RPMI7951 (cell line): ENCODE measurements at places on chromosomes 2 and 18. TPM values are rescaled to one million over a fixed set of nuclear protein-coding genes. Genes with fewer than 3 reads are reported as not detected.

- DNase-seq: no peak
Observed at GRCh38 chr2:54512183-54512582, 56.1 kb downstream of the SPTBN1 start.

DNA sequence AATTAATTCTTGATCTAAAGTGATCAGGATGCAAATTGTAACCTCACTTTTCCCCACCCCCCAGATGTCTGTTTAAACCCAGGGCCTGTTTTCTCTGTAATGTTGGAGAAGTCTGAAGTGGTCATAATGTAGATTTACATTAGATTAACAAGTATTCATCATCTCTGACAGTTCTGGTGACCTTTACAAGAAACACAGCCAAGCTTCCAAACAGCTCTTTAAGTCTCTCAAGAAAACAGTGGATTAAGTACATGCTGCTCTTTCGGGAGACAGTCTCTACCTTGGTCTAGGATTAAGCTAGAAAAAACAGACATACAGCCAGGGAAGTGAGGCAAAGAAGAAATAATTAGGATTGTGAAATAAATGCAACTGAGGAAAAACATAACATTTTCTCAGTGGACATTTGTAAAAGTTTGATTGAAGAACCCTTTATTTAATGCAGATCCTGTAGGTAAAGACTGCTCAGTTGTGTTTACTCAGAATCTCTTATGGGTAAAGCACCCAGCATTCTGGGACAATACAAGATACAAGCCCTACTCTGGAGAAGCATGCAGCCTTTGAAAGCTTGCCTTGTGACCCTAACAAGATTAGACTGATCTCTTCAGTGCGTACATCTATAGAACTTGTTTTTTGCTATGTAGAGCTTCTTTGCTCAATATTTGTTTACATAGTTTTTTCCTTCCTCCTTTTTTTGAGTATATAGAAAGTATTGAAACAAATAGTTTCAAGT, 203.9 kb downstream of the PHLPP1 start:
- DNase-seq: no peak

DNA sequence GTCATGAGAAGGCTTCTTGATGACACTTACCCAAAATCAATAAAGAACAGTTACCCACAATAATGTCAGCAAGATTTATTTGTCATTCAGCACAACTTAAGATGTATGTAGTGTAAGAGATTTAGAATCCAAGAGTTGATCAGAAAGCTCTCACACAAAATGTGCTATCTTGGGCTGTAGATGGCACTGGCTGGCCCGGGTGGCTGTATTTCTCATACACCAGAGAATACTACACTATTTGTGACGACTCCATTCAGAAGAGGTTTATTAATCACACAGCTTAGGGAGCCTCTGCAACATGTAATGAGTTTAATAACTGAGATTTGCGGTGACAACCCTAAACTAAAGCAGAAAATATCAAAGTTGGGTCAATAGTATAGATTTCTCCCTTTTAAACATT, 530.4 kb upstream of the KLHL29 start:
- DNase-seq: no peak

GRCh38 chr2:24917086-24917485, 3.0 kb downstream of the ADCY3 start:
- DNase-seq: peak; percentile 85

DNA sequence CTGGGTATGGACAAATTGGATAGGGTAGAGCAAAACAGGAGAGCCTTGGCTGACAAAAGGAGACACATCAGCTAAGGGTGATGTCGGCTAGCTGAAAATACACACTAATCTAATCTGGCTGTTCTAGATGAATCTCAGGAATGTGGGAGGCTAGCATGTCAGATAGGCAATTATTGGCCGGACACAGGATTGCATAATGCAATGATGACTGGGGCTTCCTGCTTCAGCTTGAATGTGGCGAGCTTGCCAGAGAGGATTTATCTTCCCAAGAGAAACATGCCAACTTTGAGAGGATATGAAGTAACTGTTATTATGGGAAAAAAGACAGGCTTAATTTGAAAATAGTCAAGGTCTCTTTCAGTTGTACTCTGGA, 102.4 kb downstream of the TRIB2 start:
- DNase-seq: peak; percentile 99

The SH3YL1 gene
- 12.7 and 18.1 TPM in 2 replicates for total RNA-seq

- no peak for DNase-seq
Observed at GRCh38 chr2:79750321-79750720, 237.5 kb downstream of the CTNNA2 start.

- DNase-seq: no peak
Observed at GRCh38 chr2:7356909-7357584, 439.8 kb downstream of the RNF144A start.

GRCh38 chr18:35736696-35737095, 155.2 kb downstream of the GALNT1 start:
- peak; percentile 56 for DNase-seq

The MBD5 gene
- 9.6 and 11.9 TPM in 2 replicates for total RNA-seq

DNA sequence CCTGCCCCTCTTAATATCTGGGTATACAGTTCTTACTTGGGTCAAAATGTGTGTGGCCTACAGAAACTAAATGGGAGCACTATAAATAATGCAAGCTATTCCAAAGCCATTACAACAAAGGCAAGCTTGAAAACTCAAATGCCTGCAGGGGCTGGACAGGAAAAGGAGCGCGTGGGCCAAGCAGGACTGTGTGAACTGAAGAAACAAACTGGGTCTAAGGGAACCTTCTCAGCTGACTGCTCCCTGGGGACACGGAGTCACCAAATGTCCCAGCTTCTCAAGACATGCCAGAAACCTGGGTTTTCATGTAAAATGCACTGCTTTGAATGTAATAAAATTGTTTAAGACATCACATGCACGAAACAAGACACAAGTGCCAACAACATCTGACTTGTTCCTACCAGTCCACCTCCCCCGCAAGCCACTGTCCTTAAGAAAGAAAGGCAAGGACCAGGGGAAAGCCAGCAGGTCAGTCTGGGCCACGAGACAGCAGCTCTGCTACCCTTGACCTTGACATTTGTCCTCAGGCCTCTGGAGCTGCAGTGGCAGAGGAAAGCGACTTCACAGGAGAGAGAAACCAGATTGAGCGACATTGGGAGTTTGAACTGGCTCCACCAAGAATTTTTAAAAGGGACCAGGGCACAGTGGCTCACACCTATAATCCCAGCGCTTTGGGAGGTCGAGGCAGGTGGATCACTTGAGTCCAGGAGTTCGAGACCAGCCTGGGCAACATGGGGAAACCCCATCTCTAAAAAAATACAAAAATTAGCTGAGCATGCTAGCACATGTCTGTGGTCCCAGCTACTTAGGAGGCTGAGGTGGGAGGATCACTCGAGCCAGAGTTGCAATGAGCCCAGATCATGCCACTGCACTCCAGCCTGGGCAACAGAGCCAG, 89.7 kb upstream of the SH3BP4 start:
- peak; percentile 73 for DNase-seq

DNA sequence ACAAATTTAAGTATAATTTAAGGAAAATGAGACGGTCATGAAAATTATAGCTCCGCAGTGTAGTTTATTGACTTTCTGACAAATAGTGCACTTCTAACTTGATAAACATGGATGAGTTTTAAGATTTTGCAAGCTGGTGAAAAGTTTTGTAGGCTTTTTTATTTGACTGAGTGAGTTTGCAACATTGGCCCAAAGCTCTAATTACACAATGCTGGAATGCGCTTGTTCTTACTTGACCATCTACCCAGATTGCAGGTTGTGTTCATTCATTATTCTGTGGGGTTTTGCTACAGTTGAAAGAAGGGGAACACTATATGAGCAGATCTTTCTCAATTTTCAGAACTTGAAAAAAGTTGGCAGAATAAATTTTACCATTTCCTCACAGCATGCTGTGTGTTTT, 13.5 kb downstream of the SPOPL start:
- DNase-seq: no peak

DNA sequence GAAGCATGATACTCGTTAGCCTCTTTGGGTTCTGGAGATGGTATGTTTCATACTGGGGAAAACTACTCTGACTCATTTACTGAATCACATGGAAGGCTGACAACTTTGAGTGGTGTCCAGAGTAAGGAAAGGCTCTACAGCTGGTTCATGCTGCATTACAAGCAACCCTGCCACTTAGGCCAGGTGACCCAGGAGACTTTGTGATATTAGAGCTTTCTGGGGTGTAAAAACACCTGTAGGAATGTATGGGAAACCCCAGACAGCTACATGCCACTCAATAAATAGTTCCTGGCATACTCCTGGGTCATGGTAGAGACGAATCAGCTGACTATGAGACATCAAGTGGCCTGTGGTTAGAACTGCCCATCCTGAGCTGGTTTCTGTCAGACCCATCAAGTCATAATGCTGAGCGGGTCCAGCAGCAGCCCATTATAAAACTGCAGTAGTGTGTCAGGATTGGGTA, 21.3 kb upstream of the TCF7L1 start:
- peak; percentile 77 for DNase-seq

GRCh38 chr18:57062844-57063243, 84.0 kb upstream of the BOD1L2 start:
- DNase-seq: no peak

DNA sequence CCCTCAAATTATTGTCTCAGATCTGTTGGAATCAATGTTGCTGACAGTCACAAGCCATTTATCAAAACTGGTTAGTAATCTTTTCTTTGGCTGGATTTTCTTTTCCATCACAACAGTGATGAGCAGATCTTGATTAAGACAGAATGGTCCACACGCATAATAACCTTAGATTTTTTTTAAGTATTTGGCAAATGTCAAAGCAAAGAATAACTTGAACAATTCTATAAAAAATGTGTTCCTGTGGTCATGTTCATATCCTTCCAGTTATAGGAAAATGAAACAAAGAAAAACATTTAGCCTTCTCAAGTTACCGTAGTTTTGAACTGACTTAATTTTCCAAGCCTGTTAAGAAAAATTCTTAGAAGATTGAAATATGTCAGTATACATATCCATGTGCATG, 659.9 kb upstream of the ID2 start:
- DNase-seq: no peak

DNA sequence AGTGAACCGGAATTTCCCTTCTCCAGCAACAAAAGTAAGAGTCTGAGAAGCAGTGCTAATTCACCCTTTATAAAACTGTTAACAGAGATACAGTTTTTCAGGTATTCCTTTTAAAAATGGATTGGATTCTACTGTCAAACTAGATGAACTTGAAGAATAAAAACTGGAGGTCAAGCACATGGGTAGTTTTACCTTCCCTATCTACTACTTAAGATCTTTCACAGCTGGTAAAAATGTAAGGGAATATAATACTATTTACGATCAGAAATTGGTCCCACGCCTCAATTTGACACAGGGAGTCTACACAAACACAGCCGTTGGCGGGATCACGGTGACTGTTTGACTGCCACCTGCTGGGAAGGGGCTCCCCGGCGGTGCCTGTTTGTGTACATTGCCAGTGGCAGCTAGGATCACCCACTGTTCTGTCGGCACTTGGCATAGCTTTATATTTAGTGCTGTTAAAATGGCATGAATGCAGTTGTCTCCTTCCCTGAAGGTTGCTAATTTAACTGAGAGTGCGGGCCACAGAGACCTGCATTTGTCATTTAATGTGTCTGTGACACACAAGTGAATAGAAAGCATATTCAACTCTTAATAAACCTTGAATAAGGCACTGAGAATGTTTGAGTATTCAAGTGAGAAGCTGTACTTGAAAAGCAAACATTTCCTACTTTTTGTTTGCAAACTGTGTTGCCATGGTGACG, 59.5 kb downstream of the ABCG8 start:
- DNase-seq: no peak

The ZSWIM2 gene
- not detected in 2 replicates for total RNA-seq

- DNase-seq: no peak
Observed at GRCh38 chr2:201924453-201924852, 109.2 kb upstream of the FZD7 start.

The PRSS56 gene
- not detected in 2 replicates for total RNA-seq

The CRYGD gene
- total RNA-seq: not detected in 2 replicates

DNA sequence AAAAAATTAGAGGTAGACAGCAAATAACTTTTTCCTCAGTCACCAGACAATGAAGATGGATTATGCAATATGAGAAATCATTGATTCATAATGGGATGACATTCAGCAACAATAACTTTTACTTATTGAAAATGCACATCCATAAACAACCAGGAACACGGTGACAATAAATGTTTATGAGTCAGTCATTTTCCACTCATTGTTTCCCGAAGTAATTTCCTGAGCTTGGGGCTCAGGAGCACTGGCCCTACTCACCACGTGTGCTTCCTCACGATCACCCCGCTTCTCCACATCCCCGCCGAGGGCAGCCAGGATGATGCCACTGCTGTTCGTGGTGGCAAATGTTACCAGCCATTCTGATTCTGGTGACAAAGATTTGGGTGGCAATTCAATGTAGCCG, 156.3 kb downstream of the LAMA1 start:
- DNase-seq: no peak

- no peak for DNase-seq
Observed at GRCh38 chr18:66646609-66647008, 42.7 kb upstream of the CDH19 start.

GRCh38 chr2:125324273-125324672, 1299.2 kb downstream of the CNTNAP5 start:
- DNase-seq: no peak

The MC2R gene
- total RNA-seq: not detected in 2 replicates

DNA sequence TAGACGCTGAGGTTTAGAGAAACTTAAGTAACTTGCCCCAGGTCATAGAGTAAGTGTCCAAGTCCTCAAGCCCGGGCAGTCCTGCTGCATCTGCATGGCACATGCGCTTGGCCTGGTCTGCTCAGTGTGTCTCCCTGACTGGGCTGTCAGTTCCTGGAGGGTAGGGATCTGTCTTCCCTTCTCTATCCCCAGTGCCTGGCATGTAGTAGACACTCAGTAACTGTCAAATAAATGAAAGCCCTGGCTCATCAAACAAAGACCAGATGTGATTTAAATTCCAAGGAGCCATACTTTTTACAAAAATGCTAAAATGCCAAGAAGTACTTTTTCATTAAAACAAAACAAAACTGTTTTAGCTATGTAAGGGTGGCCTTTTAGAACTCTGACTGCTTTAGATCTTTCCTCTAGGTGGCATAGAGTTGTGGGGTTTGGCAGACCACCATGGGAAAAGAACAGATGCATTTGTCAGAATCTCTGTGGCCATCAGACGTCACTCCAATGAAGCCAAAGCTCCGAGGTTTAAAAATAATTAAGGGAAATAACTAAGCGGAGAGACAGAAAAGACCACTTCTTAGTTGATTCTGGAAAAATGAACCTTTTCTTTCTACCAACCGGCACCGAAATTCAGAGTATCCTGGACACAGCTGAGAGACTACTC, 34.0 kb downstream of the EPAS1 start:
- peak; percentile 85 for DNase-seq
